ENCODE measurements at places on chromosomes 5 and 9.
A peak's percentile ranks its signal among the peaks of the same experiment; 100 is the strongest.

- peaks cover 51% of the 10 kb centered on the region for H3K4me1 ChIP-seq
- H3K36me3 ChIP-seq, result no peaks in the 10 kb centered on the region
- H3K27ac ChIP-seq, result peak overlapping the region; percentile 10
These were observed 8.7 kb upstream of the SSBP2 start for GRCh38 chr5:81759632-81760005.

GRCh38 chr5:56317923-56318561 is 84.9 kb upstream of the ANKRD55 start:
- H3K27ac ChIP-seq, result no peak overlapping the region
- H3K4me3 ChIP-seq, result no peak overlapping the region
- H3K36me3 ChIP-seq, result no peaks in the 10 kb centered on the region
- H3K27me3 ChIP-seq, result peaks cover 52% of the 10 kb centered on the region
- DNase-seq, result no peak

DNA sequence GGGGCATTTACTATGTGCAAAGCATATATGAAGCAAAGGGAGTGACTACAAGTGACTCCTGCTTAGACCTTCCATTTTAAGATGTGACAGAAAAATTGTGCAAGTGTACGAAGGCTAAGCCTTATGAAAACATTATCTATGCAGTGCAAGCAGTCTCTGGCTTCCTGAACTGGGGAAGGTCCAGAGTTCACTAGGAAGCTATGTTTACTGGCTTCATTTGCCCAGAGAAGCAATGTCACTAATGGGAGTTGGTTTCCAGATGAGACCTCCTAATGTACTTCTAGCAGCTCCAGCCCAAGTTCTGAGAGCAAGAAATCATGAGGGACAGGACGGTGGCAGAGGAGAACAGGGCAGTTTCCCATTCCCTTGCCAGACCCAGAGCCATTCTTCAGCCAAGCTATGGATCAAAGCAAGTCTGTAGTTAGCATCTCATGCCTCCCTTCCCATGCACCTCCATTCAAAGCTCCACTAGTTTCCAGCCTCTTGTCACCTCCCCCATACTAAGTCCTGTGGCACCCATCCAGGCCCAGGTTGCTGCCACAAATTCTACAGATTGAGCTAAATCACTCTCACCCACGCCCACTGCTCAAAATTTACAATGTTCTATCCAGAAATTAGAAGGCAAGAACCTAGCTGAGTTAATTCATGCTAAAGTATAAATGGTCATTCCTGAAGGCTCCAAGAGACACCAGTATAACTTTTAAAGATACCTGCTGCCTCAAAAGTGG is 21.8 kb downstream of the MCTP1 start:
- peaks cover 17% of the 10 kb centered on the region for H3K4me1 ChIP-seq
- no peaks in the 10 kb centered on the region for H3K27me3 ChIP-seq
- H3K36me3 ChIP-seq, result peaks cover 4% of the 10 kb centered on the region
- H3K27ac ChIP-seq, result no peak overlapping the region
- H3K4me3 ChIP-seq, result no peak overlapping the region

DNA sequence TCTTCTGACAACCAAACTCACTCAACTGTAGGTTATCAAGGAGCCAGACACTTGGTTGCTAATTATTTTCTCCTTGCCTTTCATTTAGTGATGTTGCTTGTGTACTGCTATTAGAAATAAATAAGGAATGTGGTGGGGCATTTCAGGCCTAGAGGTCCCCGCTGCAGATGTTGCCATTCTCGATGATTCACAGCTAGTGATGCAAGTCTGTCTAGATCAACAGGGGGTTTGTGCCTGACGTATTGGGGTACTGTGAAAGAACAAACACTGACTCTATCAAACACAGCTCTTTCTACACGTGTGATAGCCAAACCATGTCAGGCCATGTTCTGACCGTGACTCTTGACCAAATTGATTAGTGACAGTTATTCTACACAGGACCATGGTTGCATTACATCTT is 144.7 kb downstream of the OSTF1 start:
- H3K36me3 ChIP-seq, result peaks cover 16% of the 10 kb centered on the region
- peaks cover 2% of the 10 kb centered on the region for H3K4me1 ChIP-seq
- H3K4me3 ChIP-seq, result no peak overlapping the region
- H3K27ac ChIP-seq, result no peak overlapping the region
- H3K27me3 ChIP-seq, result no peaks in the 10 kb centered on the region

GRCh38 chr9:116643691-116644090 is 43.4 kb upstream of the TRIM32 start:
- H3K36me3 ChIP-seq, result no peaks in the 10 kb centered on the region
- H3K27me3 ChIP-seq, result no peaks in the 10 kb centered on the region
- H3K4me3 ChIP-seq, result no peak overlapping the region
- no peak for DNase-seq

DNA sequence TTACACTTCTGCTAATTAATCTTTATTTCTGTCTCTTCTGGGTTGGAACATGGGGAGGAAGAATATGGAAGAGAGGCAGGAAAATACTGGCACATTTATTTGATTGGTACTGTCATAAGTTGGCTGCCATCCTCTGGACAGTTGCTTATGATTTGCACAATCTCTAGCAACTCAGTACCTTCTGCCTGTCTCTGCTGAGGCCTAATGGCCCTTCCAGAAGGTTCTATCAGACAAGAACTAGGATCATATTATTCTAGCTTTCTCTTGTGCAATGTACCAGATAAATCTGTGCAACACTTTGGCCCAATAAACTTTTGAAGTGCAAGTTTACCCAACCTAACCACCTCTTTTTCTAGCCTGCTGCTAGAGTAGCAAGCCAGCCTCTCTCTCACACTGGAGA is 335.0 kb downstream of the ARRDC3 start:
- H3K4me3 ChIP-seq, result no peak overlapping the region
- DNase-seq, result no peak
- H3K27ac ChIP-seq, result peak overlapping the region; percentile 1
- H3K36me3 ChIP-seq, result peaks cover 13% of the 10 kb centered on the region

- H3K4me1 ChIP-seq, result peaks cover 30% of the 10 kb centered on the region
- H3K27ac ChIP-seq, result no peak overlapping the region
- H3K36me3 ChIP-seq, result no peaks in the 10 kb centered on the region
- no peak for DNase-seq
- no peak overlapping the region for H3K4me3 ChIP-seq
These were observed 247.6 kb downstream of the COX7C start for GRCh38 chr5:86865256-86865785.

GRCh38 chr5:81606150-81606549 is 144.7 kb downstream of the SSBP2 start:
- peaks cover 21% of the 10 kb centered on the region for H3K36me3 ChIP-seq
- no peak overlapping the region for H3K4me3 ChIP-seq
- no peaks in the 10 kb centered on the region for H3K27me3 ChIP-seq
- peak overlapping the region; percentile 92 for H3K27ac ChIP-seq
- DNase-seq, result no peak

DNA sequence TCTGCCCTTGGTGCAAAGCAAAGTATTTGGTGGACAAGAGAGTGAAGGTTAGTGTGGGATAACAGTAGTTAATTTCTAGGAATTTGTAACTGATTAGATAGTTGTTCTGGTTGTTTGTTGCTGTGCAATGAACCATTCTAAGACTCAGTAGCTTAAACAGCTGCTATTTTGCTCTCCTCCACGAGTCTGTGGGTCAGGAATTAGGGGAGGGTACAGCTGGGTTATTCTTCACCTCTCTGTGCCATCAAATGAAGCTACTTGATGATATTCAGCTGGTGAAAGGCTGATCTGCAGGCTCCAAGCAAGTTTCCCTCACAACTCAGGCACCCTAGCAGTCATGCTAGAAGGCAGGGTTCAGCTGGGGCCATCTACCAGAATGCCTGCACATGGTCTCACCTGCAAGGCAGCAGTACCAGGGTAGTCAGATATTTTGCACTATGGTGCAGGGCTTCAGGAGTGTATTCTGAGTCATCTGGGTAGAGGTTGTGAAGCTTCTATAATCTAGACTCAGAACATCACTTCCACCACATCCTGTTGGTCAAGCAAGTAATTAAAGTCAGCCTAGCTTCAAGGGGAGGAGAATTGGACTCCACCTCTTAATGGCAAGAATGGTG is 159.5 kb upstream of the SLC28A3 start:
- H3K27ac ChIP-seq, result no peak overlapping the region
- no peak for DNase-seq
- no peaks in the 10 kb centered on the region for H3K4me1 ChIP-seq
- no peaks in the 10 kb centered on the region for H3K27me3 ChIP-seq

DNA sequence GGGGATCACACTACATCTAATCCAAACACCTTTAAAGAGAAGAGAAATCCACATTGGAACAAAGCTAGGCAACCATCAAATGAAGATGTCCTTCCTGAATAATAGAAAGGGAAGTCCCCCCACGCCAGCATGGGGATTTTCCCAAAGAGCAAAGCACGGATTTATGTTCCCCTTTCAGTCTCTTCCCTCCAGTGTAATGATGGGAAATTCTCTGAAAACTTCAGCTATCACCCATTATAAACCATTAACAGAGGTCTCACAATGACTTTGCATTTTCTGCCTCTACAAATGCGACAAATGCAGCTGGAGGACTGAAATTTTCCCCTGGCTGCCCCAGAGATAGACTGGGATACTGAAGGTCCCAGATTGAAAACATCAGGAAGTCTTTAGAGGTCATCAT is 368.7 kb downstream of the EFNA5 start:
- H3K27ac ChIP-seq, result no peak overlapping the region
- H3K4me1 ChIP-seq, result peaks cover 8% of the 10 kb centered on the region

DNA sequence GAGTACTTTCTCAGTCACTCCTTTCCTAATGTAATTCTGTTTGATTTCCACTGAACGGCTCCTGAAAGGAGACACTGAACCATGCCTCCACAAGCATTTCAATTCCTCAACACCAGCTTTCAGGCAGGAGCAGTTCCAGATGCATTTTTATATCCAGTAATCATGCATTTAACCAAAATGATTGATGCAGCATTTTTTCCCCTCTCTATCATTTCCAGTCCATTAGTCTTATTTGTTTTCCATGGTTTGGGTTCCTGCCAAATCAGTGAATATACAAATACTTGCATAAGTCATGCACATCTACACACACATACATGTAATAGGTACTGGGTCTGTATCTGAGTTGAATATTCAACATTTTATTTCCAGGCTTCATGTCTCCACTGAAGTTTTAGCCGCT is 122.7 kb downstream of the GRIA1 start:
- no peaks in the 10 kb centered on the region for H3K27me3 ChIP-seq
- H3K4me3 ChIP-seq, result no peak overlapping the region
- DNase-seq, result no peak
- H3K27ac ChIP-seq, result no peak overlapping the region
- H3K36me3 ChIP-seq, result no peaks in the 10 kb centered on the region

- no peak for DNase-seq
- no peak overlapping the region for H3K27ac ChIP-seq
- H3K27me3 ChIP-seq, result peaks cover 21% of the 10 kb centered on the region
- peaks cover 4% of the 10 kb centered on the region for H3K4me1 ChIP-seq
- H3K4me3 ChIP-seq, result no peak overlapping the region
These were observed 55.8 kb downstream of the PDCD1LG2 start for GRCh38 chr9:5566054-5566618.

- DNase-seq, result no peak
- H3K27ac ChIP-seq, result no peak overlapping the region
- H3K36me3 ChIP-seq, result peaks cover 3% of the 10 kb centered on the region
- H3K27me3 ChIP-seq, result no peaks in the 10 kb centered on the region
- H3K4me1 ChIP-seq, result no peaks in the 10 kb centered on the region
These were observed 42.3 kb downstream of the FBXO4 start for GRCh38 chr5:41967401-41967800.

GRCh38 chr5:169828385-169828784 is 151.9 kb downstream of the INSYN2B start:
- H3K36me3 ChIP-seq, result no peaks in the 10 kb centered on the region
- no peak overlapping the region for H3K27ac ChIP-seq
- no peak overlapping the region for H3K4me3 ChIP-seq
- DNase-seq, result no peak
- H3K4me1 ChIP-seq, result peaks cover 7% of the 10 kb centered on the region
- H3K27me3 ChIP-seq, result no peaks in the 10 kb centered on the region

DNA sequence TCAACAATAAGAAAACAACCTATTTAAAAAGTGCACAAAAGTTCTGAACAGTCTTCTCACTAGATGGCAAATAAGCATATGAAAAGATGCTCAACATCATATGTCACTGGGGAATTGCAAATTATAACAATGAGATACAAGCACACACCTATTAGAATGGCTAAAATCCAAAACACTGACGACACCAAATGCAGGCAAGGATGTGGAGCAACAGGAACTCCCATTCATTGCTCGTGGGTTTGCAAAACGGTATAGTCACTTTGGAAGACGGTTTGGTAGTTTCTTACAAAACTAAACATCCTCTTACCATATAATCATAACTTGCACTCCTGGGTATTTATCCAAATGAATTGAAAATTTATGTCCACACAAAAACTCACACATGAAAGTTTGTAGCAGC is 100.9 kb upstream of the TBC1D2 start:
- no peak overlapping the region for H3K27ac ChIP-seq
- H3K36me3 ChIP-seq, result peaks cover 9% of the 10 kb centered on the region
- no peak overlapping the region for H3K4me3 ChIP-seq
- H3K4me1 ChIP-seq, result 0 out of 2 replicates have a peak, but pooled peaks cover under 1% of the 10 kb centered on the region
- no peaks in the 10 kb centered on the region for H3K27me3 ChIP-seq
- no peak for DNase-seq

DNA sequence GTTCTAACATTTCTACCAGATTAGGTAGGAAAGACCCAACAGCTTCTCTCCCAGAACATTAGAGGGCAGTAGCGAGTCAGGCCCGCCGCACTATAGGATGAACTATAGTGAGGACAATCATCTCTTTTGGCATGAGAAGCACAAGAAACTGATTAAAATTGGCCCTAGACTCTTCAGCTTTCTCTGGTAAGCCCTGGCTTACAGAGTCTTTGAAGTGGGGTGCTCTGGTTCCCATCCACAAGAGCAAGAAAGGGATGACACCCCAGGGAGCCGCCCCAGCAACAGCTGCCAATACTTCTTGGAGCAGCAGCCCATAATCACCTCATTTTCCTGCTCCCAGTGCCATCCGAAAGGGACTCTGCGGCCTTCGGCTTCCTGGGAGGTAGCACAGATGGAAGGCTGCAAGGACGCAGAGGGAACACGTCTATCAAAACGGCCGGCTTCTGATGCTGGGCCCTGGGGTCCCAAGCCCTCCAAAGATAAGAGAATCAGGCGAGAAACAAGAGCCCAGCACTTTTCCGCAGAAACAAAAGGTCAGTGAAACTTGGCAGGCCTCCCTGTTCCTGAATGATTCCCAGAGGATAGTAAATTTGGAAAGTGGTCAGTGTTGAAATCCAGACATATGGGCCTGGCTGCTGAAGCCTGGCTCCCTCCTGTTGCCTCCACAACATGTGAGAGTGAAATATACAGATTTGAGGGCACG is 69.3 kb downstream of the HSD17B3 start:
- H3K4me3 ChIP-seq, result no peak overlapping the region
- no peaks in the 10 kb centered on the region for H3K4me1 ChIP-seq
- peaks cover 2% of the 10 kb centered on the region for H3K36me3 ChIP-seq
- peak; percentile 48 for DNase-seq
- no peaks in the 10 kb centered on the region for H3K27me3 ChIP-seq

- peaks cover 28% of the 10 kb centered on the region for H3K4me1 ChIP-seq
- DNase-seq, result no peak
- no peaks in the 10 kb centered on the region for H3K27me3 ChIP-seq
These were observed 11.5 kb downstream of the SMIM3 start for GRCh38 chr5:150789943-150790611.

GRCh38 chr5:60161340-60161934 is 267.9 kb upstream of the PDE4D start:
- no peak overlapping the region for H3K4me3 ChIP-seq
- H3K27me3 ChIP-seq, result no peaks in the 10 kb centered on the region
- no peak overlapping the region for H3K27ac ChIP-seq
- no peak for DNase-seq

GRCh38 chr9:71131145-71131544 is 9.7 kb upstream of the TRPM3 start:
- H3K4me1 ChIP-seq, result peaks cover 11% of the 10 kb centered on the region
- no peak overlapping the region for H3K27ac ChIP-seq
- no peak overlapping the region for H3K4me3 ChIP-seq

GRCh38 chr5:73899055-73899454 is 273.1 kb downstream of the ARHGEF28 start:
- H3K36me3 ChIP-seq, result no peaks in the 10 kb centered on the region
- DNase-seq, result no peak

Data from WTC11 (cell line).